Stimulated activated CD4-positive, alpha-beta T cell treated with anti-CD3 and anti-CD28 coated beads, Interleukin-1b, Interleukin-23, amount 100 ng/mL, for 24 hours (primary cell): ENCODE measurements at places on chromosomes 3 and 15.

DNA sequence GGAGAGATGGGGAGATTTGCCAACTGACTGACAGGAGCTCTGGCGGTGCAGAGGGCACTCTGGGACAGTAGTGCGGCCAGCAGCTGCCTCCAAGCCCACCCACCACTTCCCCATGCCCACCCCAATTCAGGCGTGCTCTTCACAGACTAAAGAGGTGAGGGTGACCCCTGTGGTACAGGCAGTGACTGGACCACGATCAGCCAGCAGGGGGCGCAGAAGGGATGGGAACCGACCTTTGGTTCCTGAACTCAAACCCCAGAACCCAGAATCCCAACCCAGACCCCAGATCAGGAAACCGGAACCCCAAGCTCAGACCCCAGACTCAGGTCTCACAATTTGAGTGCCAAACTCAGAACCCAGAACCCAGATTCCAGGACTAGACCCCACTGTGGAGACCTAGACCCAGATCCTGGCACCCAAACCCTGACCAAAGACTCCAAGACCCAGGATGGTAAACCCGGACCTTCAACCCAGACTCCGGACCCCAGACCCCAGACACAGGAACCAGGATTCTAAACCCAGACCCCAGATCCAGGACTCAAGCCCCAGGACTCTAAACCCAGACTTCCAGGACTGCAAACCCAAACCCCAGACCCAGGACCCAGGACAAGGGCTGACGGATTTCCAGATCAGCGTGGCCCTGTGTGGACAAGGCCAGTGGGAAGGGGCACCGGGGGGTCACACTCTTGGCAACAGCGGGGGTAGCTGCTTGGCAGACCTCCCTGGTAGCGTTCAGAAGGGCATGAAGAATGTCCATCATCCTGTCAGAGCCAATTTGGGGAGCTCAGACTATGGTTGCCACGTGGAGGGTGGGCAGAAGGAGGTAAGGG lies 3.7 kb upstream of the MYL3 start:
- peak; percentile 92 for DNase-seq

GRCh38 chr15:62969442-62970089 lies 73.0 kb upstream of the TPM1 start:
- DNase-seq, result no peak

DNA sequence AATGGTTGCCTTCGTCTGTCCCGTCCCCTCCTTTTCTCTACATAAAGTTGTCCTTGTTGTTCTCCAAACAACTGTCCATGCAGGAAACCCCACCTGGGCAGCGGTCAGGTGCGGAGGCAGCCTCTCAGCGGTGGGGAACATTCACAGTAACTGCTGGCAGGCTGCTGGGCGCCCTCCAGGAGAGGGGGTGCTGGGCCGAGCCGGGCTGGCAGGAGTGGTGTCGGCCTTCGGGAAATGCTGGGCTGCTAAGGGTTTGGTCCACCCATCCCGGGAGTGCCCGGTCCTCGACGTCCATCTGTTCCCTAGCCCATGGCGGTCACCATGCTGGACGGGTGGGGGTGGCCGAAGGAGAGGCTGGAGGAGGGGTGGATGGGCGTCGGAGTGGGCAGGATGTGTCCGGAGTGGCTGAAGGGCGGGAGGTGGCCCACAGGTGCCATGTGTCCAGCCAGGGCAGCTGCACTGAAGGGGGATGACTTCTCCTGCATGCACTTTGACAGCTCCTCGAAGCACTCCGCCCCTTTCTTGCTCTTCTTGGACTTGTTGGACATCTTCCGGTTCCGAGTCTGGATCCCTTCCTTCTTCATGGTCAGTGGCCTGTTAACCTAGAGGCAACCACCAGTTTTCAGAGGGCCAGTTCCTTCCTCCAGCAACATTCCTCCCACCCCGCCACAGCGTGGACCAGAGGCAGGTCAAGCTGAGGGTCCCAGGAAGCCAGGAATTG lies 12.1 kb downstream of the GATA2 start:
- DNase-seq, result no peak

- peak; percentile 52 for DNase-seq
These were observed 17.2 kb upstream of the ADIPOQ start for GRCh38 chr3:186825294-186825821.

DNA sequence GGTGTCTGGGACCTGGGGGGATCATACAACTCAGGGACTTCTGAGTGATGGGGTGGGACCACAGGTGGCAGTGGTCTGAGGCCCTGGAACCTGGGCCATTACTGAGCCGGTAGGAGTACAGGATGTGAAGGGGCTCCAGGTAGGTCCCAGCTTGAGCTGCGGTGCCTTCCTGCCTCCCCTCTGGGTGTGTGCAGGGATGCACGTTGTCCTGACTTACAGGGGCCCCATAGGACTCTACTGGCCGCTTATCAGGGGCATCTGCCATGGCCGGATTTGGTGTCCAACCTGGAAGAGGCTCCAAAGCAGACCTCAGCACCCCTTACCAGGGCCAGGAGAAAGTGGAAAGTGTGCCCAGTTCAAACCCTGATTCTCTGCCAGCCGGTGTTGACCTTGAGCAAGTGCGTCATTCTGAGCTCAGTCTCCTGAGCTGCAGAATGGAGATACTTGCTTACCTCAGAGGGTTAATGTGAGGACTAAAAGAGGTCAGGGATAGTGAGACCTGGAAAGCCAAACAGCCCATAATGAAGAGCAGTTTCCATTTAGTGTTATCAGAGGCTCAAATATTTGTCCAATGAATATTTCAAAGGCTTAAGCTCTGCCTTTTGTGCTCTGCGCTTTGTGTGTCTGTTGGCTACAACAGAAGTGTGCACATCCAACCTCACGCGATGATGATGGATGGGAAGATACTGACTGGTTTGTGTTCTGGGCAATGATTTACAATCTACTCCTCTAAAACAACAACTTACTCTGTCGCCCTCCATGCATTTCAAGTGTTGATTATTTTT lies 35.4 kb upstream of the ESYT3 start:
- DNase-seq, result no peak
